Sigmoid colon (tissue), 7 donors: ENCODE measurements at places on chromosomes 6 and 20. TPM values are rescaled to one million over a fixed set of nuclear protein-coding genes. Genes with fewer than 3 reads are reported as not detected.

Gene CPNE5
- polyA plus RNA-seq: 6.0 TPM

Gene VIP
- polyA plus RNA-seq: 18.8 TPM

Gene DEFB132
- polyA plus RNA-seq: not detected

Gene RNF217
- 3.0 TPM for polyA plus RNA-seq

Gene PSORS1C1
- 33.3 TPM for polyA plus RNA-seq

Gene ME1
- 4.2 TPM for polyA plus RNA-seq

Gene DEFB112
- not detected for polyA plus RNA-seq

Gene TSHZ2
- 4.8 TPM for polyA plus RNA-seq

Gene GPLD1
- 0.52 TPM for polyA plus RNA-seq

Gene CDK19
- polyA plus RNA-seq: 10.1 TPM

Gene BTNL2
- not detected for polyA plus RNA-seq

Gene ATP6V1G2
- not detected for polyA plus RNA-seq

Gene NOTCH4
- 1.2 TPM for polyA plus RNA-seq

Gene AVP
- not detected for polyA plus RNA-seq

Gene DNMT3B
- 0.85 TPM for polyA plus RNA-seq

Gene GLP1R
- not detected for polyA plus RNA-seq

Gene DHX35
- 12.0 TPM for polyA plus RNA-seq

Gene ECT2L
- not detected for polyA plus RNA-seq

Gene VPS16
- 24.7 TPM for polyA plus RNA-seq

Gene IP6K3
- 0.46 TPM for polyA plus RNA-seq

Gene OTOR
- polyA plus RNA-seq: not detected

Gene FKBP1C
- polyA plus RNA-seq: not detected

Gene DNAH8
- under 0.01 TPM for polyA plus RNA-seq

Gene C20orf144
- not detected for polyA plus RNA-seq

Gene PLEKHG1
- 4.2 TPM for polyA plus RNA-seq

Gene RHAG
- polyA plus RNA-seq: not detected

Gene OR2W1
- polyA plus RNA-seq: not detected

Gene COL19A1
- 1.6 TPM for polyA plus RNA-seq

Gene OR2H1
- polyA plus RNA-seq: not detected

Gene STK38
- polyA plus RNA-seq: 47.8 TPM

Gene SLC17A3
- not detected for polyA plus RNA-seq

Gene TOX2
- 3.6 TPM for polyA plus RNA-seq

Gene RIOK1
- polyA plus RNA-seq: 16.0 TPM

Gene RAET1L
- polyA plus RNA-seq: not detected

Gene TFAP2A
- polyA plus RNA-seq: 0.13 TPM

Gene SPATA25
- 1.7 TPM for polyA plus RNA-seq

Gene RRAGD
- polyA plus RNA-seq: 12.0 TPM
